ENCODE measurements at places on chromosomes 16 and 17.

GRCh38 chr16:57504001-57504400 is 17.7 kb upstream of the DOK4 start:
- DNase-seq = no peak

GRCh38 chr16:19583665-19584300 is 28.3 kb downstream of the VPS35L start:
- DNase-seq = no peak

DNA sequence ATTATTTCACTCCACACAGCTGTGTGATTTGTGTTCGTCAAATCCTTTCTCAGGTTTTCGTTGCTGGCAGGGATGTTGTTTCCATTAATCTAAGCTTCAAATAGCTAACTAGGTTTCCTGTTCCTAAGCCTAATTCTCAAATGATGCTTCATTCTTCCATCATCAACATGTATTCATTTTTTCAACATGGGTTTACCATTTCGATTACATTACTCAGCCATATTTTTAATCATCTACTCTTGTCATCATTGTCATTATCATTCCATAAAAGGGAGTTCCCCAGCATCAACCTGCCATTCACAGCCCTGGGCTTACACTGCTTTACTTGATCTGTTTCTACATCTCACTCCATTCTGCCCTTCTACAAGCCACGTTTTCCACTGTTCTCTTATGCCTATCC is 33.3 kb upstream of the ANKFN1 start:
- DNase-seq = no peak

GRCh38 chr16:17013038-17013437 is 457.7 kb downstream of the XYLT1 start:
- DNase-seq = no peak

GRCh38 chr17:6105649-6106007 is 35.4 kb downstream of the WSCD1 start:
- DNase-seq = no peak

Measured in ascending aorta (tissue), 2 donors.